ENCODE measurements at places on chromosomes 7 and 10. TPM values are rescaled to one million over a fixed set of nuclear protein-coding genes. Genes with fewer than 3 reads are reported as not detected.

SLC29A4 gene
- total RNA-seq, result 0.32 TPM

PODXL gene
- total RNA-seq, result 0.93 TPM

GNAI1 gene
- total RNA-seq, result 0.35 TPM

SCART1 gene
- total RNA-seq, result 2.8 TPM

ANKRD7 gene
- not detected for total RNA-seq

BICC1 gene
- not detected for total RNA-seq

RELN gene
- not detected for total RNA-seq

GRCh38 chr7:70060298-70061068 is 462.2 kb downstream of the AUTS2 start:
- H3K27me3 ChIP-seq, result no peaks in the 10 kb centered on the region
- H3K27ac ChIP-seq, result no peak overlapping the region
- no peak for DNase-seq
- no peak overlapping the region for H3K4me3 ChIP-seq
- H3K36me3 ChIP-seq, result peaks cover 5% of the 10 kb centered on the region

- no peak for DNase-seq
- peaks cover 8% of the 10 kb centered on the region for H3K4me1 ChIP-seq
- H3K36me3 ChIP-seq, result no peaks in the 10 kb centered on the region
Observed at GRCh38 chr10:95391581-95392216, 100.9 kb upstream of the PDLIM1 start.

- H3K27me3 ChIP-seq, result no peaks in the 10 kb centered on the region
- H3K27ac ChIP-seq, result peak overlapping the region; percentile 76
- peaks cover 91% of the 10 kb centered on the region for H3K36me3 ChIP-seq
- peak; percentile 44 for DNase-seq
Observed at GRCh38 chr10:96230527-96230926, 40.8 kb downstream of the BLNK start.

- no peak for DNase-seq
- H3K4me1 ChIP-seq, result no peaks in the 10 kb centered on the region
- no peaks in the 10 kb centered on the region for H3K36me3 ChIP-seq
- H3K4me3 ChIP-seq, result no peak overlapping the region
- no peak overlapping the region for H3K27ac ChIP-seq
- H3K27me3 ChIP-seq, result peaks cover 5% of the 10 kb centered on the region
Observed at GRCh38 chr7:23076772-23077171, 28.8 kb upstream of the KLHL7 start.

DNA sequence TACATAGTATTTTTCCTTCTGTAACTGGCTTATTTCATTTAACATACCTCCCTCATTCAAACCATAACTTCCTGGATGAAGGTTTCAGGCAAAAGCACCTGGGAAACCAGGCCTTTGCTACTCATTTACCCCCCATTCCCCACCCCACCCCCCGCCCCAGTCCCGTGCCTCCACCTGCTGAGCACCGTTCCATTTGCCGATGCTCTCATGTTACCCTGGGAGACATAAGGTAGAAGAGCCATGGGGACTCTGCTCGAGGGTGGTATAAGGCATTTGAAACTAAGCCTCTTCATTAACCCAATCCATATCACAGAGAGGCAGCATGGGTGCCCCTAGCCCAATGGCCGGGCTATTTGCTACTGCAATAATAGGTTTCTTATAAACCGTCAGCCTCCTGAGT is 22.2 kb upstream of the MCM10 start:
- DNase-seq, result no peak
- no peak overlapping the region for H3K4me3 ChIP-seq
- H3K36me3 ChIP-seq, result peaks cover 63% of the 10 kb centered on the region
- H3K27ac ChIP-seq, result no peak overlapping the region
- H3K27me3 ChIP-seq, result no peaks in the 10 kb centered on the region

DNA sequence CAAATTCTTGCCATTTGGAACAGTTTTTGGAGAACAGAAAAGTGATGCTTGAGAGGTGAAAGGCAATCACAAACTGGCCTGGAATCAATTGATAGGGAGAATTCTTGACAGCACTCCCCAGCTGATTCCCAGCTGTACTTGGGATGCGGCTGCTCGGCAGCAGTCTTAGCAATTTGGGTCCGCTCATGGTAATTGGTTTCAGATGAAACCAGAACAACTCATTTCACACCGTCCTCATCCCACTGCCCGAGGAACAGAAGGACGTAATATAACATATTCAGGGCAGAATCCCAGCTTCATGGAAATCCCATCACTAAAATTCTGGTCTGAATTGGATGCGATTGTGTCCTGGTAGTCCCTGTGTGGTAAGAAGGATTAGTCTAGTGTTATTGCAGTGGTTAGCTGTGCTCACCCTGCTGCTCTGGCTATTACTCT is 223.3 kb upstream of the FERD3L start:
- DNase-seq, result no peak
- no peaks in the 10 kb centered on the region for H3K36me3 ChIP-seq
- H3K27me3 ChIP-seq, result no peaks in the 10 kb centered on the region

DNA sequence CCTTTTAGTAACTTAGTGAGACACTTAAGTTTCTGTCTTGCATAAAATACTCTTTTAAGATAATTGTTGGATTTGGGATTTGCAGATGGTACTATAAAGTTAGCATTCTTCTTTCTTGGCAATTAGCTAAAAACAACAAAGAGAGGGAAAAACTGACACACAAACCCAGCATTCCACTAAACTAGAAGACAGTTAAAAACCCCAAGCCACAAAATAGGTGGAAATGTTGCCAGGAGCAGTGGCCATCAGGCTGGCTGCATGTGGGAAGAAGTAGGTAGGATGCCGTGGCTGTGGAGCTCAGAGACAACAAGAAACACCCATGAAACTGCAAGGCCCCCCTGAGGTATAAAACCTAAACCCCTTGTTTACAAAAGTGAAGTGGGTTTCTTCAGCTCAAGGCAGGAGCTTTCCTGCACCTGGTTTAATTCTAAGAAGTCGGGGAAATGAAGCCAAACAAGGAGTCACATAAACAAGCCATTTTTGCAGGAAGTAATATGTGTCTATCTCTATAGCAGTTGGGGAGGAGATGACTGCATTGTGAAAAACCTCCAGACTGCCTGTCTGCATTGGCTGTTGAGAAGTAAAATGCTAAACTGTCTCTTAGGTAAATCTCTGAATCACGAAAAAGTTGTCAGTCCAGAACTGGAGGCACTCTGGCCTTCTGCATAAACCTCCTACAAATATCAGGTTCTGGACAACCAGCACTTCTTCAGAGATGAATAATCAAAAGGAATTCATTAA is 9.5 kb downstream of the RAB18 start:
- no peak for DNase-seq
- no peaks in the 10 kb centered on the region for H3K27me3 ChIP-seq
- H3K4me3 ChIP-seq, result no peak overlapping the region

GRCh38 chr10:78348411-78349164 is 314.9 kb downstream of the RPS24 start:
- no peak overlapping the region for H3K4me3 ChIP-seq
- H3K36me3 ChIP-seq, result no peaks in the 10 kb centered on the region
- no peaks in the 10 kb centered on the region for H3K4me1 ChIP-seq
- H3K27ac ChIP-seq, result no peak overlapping the region

DNA sequence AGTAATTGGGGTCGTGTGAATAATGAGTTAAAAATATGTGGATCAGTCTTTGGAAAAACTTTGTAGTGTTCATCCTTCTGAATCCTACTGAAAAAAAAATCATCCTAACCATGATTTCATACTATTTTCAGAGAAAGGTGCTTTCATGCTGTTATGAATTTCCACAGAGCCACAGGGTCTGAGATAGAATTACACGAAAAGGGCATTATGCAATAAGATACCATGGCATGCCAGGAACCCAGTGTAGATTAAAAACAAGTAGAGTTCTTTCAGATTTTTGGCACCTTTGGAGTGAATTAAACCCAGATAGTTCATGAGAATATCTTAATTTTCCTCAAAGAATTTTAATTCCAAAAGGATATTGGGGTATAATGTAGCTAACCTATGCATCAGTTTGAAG is 47.5 kb upstream of the AGMO start:
- no peaks in the 10 kb centered on the region for H3K4me1 ChIP-seq
- H3K27me3 ChIP-seq, result no peaks in the 10 kb centered on the region
- H3K4me3 ChIP-seq, result no peak overlapping the region
- DNase-seq, result no peak

DNA sequence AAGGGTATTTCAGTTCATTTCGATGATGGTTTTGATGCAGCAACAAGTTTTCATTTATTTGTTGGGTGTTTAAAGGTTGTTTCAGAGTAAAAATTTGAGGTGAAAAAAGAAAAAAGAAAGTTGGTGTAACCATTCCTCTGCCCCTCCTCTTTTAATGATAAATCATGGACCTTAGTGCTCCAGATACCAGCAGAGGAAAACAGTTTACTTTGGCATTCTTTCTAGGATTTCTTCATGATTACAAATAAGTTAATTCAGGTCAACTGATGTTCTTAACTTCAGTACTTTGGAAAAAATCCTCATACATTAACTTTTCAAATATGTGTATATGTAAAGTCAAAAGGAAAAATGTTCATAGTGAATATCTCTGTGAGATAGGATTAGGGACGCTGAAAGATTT is 2.0 kb upstream of the RBP4 start:
- no peaks in the 10 kb centered on the region for H3K4me1 ChIP-seq
- DNase-seq, result no peak
- no peak overlapping the region for H3K4me3 ChIP-seq

DNA sequence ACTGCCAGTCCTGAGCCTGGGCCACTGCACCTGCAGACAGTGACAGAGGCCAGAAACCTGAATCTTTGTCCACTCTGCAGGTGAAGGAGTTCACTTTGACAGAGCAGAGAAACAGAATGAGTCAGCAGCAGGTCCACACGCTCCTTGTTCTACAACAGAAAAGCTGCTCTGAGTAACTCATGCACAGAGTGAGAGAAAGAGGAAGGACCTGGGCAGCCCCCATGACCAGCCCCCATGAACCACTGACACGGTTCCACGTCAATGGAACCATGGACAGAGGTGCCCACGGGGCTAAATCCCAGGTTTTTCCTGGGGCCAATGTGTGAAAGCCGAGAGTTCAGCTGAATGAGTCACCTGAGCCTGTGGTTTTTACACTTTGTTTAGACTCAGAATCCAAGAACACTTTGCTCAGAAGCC is 40.8 kb upstream of the CTBP2 start:
- H3K4me1 ChIP-seq, result no peaks in the 10 kb centered on the region
- DNase-seq, result no peak
- peaks cover 12% of the 10 kb centered on the region for H3K27me3 ChIP-seq
- H3K36me3 ChIP-seq, result no peaks in the 10 kb centered on the region
- no peak overlapping the region for H3K27ac ChIP-seq
- H3K4me3 ChIP-seq, result no peak overlapping the region

GRCh38 chr10:79298403-79299244 is 48.6 kb upstream of the PPIF start:
- no peak for DNase-seq
- H3K4me3 ChIP-seq, result no peak overlapping the region
- no peaks in the 10 kb centered on the region for H3K27me3 ChIP-seq
- no peak overlapping the region for H3K27ac ChIP-seq
- peaks cover 86% of the 10 kb centered on the region for H3K36me3 ChIP-seq

DNA sequence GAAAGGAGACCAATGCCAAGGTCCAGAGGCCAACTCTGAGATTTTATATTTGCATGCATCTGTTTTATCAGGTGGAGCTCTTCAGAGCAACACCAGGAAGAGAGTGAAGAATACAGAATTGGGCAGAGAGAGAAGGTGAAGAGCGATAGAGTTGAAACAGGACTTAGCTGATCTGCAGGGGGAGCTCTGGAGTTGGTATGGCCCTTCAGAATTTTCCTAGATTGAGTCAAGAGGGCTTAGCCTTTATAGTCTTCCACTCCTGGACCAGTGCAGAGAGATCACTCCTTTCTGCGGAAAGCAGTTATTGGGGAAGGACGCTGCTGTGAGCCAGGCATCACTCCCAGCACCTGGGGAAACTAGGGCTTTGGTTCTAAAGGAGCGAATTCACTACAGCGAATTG is 105.0 kb upstream of the DGKB start:
- H3K4me3 ChIP-seq, result no peak overlapping the region
- no peaks in the 10 kb centered on the region for H3K27me3 ChIP-seq
- no peak for DNase-seq
- H3K27ac ChIP-seq, result no peak overlapping the region
- H3K4me1 ChIP-seq, result no peaks in the 10 kb centered on the region
- H3K36me3 ChIP-seq, result no peaks in the 10 kb centered on the region

DNA sequence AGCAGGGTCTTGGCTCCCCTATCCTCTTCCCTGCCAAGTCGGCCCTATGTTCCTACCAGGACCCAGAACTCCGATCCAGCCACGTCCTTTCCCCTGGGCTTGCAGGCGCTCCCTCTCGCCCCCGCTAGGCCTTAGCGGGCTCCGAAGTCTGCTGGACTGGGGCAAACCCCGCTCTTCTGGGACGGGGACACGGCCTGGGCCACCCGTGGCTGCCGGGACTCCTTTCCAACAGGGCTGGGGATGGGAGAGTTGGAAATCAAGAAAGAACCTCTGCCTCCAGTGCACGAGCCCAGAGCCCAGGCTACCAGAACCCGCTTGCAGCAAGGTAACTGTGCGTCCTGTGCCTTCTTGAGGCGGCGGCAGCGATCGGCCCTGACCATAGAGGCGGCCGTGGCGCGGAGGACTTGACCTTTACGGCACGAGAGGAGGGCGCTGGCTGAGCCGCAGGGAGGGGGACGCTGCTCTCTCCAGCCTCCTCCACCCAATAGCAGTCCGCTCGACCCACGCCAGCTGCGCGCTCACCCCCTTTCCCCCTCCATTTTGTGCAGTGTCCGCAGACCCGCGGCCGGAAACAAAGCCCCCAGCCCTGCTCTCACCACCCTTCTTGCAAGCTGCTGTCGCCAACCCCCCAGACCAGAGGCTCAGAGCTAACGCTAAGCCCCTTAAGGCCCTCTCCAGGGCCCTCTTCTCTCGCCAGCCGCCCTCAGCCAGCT is 7.0 kb upstream of the HOXA11 start:
- peak; percentile 22 for DNase-seq
- no peak overlapping the region for H3K4me3 ChIP-seq
- peaks cover 72% of the 10 kb centered on the region for H3K27me3 ChIP-seq
- H3K36me3 ChIP-seq, result no peaks in the 10 kb centered on the region
- peak overlapping the region; percentile 35 for H3K27ac ChIP-seq

GRCh38 chr10:21969326-21970287 is 33.9 kb downstream of the DNAJC1 start:
- no peak overlapping the region for H3K4me3 ChIP-seq
- peaks cover 8% of the 10 kb centered on the region for H3K4me1 ChIP-seq
- H3K27me3 ChIP-seq, result no peaks in the 10 kb centered on the region
- DNase-seq, result no peak

DNA sequence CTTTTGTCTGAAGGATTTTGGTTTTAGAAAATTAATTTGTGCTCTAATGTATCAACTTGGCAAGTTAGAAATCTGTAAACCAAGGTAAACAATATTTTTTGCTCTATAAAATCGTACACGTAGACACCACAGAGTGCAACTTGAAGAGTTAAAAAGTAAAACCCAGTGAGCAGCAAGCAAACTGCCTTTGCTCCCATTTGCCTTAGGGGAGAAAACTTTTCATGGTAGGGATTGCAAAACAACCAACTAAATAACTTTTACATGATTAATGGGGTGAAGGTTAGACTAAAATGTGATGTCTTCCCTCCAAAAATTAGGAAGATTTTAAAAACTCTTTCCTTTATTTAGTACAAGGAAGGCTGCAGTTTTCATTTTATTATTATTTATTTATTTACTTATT is 224.2 kb upstream of the LYZL1 start:
- H3K4me1 ChIP-seq, result no peaks in the 10 kb centered on the region
- H3K27ac ChIP-seq, result no peak overlapping the region
- H3K27me3 ChIP-seq, result no peaks in the 10 kb centered on the region

Measured in activated B cell treated with CpG ODN at 0.5 μM for 24 hours (primary cell).